Esophagus muscularis mucosa (tissue), 4 donors: ENCODE measurements at places on chromosomes 12 and 14.

DNA sequence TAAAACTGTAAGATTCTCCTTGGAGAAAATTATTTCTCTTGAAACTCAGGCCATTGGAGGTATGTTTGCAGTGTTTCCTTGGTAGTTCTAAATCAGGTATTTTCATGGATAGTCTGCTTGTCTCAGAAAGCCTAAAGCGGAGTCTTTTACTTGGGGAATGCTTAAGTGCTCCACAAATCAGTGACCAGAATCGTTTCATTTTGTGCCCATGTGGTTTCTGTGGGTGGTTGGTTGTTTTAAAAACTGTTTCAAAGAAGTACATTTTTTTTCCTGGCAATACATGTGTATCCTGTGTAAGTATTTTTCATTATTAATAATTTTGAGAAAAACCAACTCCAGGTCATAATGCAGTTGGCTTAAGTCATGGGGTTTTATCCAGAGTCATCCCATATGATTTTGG is 33.6 kb downstream of the CCDC91 start:
- DNase-seq = no peak

DNA sequence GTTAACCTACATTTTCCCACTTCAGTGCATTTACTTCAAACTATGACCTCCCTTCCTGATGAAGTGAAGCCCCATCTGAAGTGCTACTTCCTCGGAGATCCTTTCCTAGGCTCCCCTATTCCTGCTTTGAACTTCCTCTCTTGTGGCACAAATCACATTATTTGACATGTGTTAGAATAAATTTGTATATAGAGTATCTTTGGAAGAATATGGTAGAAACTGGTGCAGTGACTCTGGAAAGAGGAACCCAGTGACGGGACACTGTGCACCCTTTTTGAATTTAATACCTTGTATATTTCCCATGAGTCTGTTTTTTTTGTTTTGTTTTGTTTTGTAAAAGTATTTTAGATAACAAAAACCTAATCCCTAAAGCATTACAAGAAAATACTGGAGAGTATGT is 66.4 kb upstream of the SRSF5 start:
- no peak for DNase-seq

DNA sequence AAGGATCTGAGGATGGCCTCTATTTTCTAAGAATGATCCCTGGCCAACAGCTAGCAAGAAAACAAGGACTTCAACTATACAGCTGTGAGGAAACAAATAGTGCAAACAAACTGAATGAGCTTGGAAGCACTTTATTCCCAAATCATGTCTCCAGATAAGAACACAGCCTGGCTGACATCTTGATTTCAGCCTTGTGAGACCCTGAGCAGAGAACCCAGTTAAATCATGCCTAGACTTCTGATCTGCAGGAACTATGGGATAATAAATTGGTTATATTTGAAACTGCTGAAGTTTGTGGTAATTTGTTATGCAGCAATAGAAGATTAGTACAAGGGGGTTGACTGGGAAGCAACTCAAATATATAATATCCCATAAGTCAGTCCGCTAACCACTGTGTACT is 183.9 kb upstream of the BMP4 start:
- DNase-seq = no peak

DNA sequence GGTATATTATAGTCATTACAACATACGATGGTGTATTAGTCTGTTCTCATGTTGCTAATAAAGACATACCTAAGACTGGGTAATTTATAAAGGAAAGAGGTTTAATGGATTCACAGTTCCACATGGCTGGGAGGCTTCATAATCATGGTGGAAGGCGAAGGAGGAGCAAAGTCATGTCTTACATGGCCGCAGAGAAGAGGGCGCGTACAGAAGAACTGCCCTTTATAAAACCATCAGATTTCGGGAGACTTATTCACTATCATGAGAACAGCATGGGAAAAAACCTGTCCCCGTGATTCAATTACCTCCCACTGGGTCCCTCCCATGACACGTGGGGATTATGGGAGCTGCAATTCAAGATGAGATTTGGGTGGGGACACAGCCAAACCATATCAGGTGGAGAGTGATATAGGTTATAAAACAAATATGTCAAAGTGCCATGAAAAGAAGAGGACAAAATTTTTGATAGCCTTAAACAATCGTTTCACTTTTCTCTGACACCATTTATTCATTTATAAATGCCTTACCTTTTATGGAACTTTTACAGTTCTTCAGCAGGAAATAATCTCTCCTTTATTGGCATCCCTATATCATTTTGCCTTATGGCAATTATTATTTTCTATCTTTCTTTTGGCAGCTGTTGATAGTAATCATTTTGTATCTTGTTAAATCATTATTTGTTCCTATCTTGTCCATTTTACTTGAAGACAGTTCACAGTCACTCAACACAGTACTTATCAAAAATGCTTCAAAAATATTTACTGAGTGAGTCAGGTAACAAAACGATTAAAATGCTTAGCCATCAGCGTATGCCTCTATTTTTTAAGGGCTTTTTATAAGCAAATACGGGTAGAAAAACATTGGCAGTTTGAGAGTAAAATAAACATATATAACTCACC is 196.0 kb downstream of the RAD51B start:
- DNase-seq = no peak

GRCh38 chr14:71203306-71203705 is 296.0 kb downstream of the PCNX1 start:
- DNase-seq = no peak

GRCh38 chr14:103871596-103872480 is 24.5 kb upstream of the PPP1R13B start:
- no peak for DNase-seq

- no peak for DNase-seq
Observed at GRCh38 chr14:69620211-69620611, 8.8 kb downstream of the SUSD6 start.

DNA sequence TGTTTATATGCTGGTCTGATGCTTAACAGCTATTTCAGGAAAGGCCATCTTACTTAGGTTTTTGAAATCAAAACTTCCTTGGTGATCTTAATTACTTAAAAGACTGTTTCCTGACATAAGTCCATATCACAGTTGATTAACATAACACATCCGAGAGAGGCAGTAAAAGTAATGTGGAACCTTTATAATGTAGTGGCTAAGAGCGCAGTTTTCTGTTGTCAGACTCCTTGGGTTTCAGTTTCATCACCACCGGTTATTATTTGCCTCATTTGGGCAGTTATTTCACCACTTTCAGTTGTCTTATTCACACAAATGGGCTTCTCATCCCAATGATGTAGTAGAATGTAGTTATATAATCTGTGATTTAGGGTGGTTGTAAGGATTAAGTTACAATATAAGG is 30.9 kb downstream of the TBC1D15 start:
- DNase-seq = no peak

DNA sequence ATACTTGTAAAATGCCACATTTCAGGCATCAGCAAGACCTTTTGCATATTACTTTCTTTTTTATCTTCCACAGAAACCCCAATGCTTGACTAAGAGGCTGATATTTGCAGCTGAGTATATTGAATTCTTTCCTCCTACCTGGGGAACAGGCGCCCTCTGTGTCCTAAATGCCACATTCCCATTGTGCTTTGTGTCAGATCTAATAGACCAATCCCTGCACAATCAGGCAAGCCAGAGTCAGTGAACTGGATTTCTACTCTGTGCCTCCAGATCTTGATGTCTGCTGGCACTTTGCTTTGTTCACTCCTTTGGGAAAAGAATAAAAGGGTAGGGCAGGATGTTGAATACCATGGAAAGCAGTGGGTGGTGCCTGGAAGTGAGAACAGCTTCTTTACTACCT is 22.4 kb upstream of the TAS2R42 start:
- DNase-seq = no peak

- DNase-seq = no peak
Observed at GRCh38 chr12:32005496-32006125, 46.4 kb downstream of the RESF1 start.

- no peak for DNase-seq
Observed at GRCh38 chr12:25558586-25558985, 5.5 kb upstream of the LMNTD1 start.

- DNase-seq = no peak
Observed at GRCh38 chr12:88945051-88945732, 364.9 kb upstream of the KITLG start.

- DNase-seq = no peak
Observed at GRCh38 chr14:69483765-69484443, 624 bp upstream of the PLEKHD1 start.

- no peak for DNase-seq
Observed at GRCh38 chr14:50352584-50352983, 40.5 kb downstream of the DMAC2L start.
